ENCODE measurements at places on chromosomes 3 and 15.
A peak's percentile ranks its signal among the peaks of the same experiment; 100 is the strongest.

- no peak for DNase-seq
These were observed 28.6 kb downstream of the CGGBP1 start for GRCh38 chr3:88030210-88030609.

GRCh38 chr3:96863129-96863740, 48.8 kb downstream of the EPHA6 start:
- DNase-seq = no peak

DNA sequence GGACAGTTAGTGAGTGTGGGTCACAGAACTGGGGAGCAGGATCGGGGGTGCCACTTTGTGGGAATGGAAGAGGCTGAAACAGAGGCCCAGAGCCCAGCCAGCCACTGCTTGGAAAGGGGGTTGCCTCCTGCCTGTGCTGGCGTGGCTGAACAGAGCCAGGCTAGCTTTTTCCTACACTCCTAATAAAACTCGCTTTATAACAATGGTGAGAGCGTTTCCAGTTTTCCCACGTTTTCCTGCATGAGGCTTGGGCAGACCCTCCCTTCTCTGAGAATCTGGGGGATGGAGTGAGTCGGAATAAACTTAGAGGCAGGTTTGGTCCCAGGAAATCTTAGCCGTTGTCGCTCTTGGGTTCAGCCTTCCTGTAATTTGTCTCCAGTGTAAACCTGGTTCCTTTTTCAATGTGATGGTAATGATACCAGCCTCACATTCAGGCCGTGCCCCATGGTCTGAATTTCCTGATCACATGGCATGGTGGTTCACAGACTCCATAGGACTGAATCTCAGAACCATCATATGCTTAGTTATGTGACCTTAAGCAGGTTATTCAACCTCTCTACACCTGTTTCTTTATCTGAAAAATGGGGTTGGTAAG, 6.5 kb upstream of the FGD5 start:
- DNase-seq = no peak

DNA sequence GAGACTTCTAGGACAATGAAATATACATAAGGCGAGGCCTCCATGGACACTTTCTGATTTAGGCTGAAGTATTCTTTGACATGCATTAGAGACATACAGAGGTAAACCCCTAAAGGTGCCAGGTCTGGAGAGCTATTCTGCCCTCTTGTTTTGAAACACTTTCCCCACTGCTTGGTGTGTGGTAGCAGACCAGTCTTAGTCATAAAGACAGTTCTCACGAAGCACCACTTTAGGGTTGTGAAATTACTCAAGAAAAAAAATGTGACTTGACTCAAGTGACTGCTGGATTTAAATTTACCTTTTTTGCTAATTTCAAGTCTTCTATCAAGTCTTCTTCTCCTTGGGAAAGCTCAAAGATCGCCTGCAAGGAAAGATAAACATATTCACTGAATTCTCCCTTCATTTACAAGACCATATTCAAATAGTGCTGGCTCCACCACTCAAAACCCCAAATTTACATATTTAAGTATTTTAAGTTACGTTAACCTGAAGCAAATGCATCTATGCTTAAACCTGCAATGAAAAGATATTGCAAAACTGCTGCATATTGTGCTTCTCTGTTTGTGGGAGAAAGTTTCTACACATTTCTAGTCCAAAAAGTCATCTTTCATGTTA, 48.4 kb downstream of the ARHGEF3 start:
- no peak for DNase-seq

GRCh38 chr3:197847866-197848401, 56.9 kb downstream of the LRCH3 start:
- DNase-seq = no peak

GRCh38 chr3:60228823-60229222, 1022.4 kb downstream of the FHIT start:
- no peak for DNase-seq

GRCh38 chr3:194174406-194174805, 38.5 kb downstream of the HES1 start:
- no peak for DNase-seq

GRCh38 chr3:61134532-61134931, 116.7 kb downstream of the FHIT start:
- DNase-seq = no peak

DNA sequence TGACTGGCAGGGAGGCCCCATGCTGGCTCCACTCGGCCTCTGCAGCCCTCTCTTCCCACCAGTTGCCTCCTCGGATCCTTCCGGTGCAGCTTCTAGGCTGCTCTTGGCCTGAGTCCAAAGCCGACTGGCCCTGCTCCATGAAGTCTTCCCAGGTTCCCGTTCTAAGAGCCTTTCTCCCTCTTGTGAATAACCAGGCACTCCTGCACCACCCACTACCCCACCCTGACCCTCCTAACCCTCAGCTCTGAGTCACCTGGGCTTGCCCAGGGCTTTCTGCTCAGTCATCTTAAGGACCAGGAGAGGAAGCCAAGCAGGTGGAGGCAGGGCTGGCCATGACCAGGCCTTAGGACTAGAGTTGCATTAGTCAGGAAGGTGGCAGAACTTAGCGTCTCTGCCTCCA, 28.1 kb upstream of the CNBP start:
- DNase-seq = peak; percentile 91
